Motor neuron (in vitro differentiated cells): ENCODE measurements at places on chromosomes 5 and 9. TPM values are rescaled to one million over a fixed set of nuclear protein-coding genes. Genes with fewer than 3 reads are reported as not detected.

N4BP3 gene
- total RNA-seq: 7.4 and 9.2 TPM in 2 replicates

FGF18 gene
- total RNA-seq: 0.26 and 0.46 TPM in 2 replicates

PAEP gene
- not detected in 2 replicates for total RNA-seq

OTP gene
- total RNA-seq: 0.17 TPM in 1 of 2 replicates, not detected in the other

PCDHA1 gene
- total RNA-seq: 0.76 and 0.78 TPM in 2 replicates

IL12B gene
- total RNA-seq: 0.10 and 0.27 TPM in 2 replicates
